DND-41 (cell line): ENCODE measurements at places on chromosomes 5 and 9.
A peak's percentile ranks its signal among the peaks of the same experiment; 100 is the strongest.

DNA sequence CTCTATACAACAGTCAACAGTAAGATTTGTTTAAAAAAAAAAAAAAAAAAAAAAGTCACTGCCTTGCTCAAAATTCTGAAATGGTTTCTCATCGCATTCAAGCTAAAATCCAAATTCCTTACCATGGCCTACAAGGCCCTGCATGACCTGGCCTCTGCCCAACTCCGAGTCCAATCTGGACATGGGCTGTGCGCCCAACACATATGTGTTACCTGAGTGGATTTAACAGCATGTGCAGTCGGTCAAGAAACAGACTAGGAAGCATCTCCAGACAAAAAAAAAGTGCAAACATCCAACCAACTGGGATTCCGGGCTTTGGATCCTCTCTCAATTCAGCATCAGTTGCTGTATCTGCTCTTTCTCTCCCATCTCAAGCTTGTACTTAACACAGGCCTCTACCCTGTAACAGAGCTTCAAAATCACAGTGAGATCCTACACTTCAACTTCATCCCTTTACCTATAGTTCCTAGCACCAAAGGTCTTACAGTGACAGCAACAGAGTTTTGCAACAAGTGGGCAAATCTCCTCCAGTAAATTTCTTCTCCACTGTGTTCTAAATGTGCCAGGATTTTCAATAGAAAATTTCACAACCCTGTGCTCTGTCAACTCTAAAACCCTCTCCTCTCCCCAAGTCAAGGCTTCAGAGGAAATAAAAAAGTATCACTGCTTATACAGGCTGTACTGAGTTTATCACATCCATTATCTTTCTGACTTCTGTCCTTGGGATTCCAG, 19.6 kb downstream of the ZNF608 start:
- DNase-seq, result no peak

GRCh38 chr5:170143710-170144109, 38.0 kb downstream of the FOXI1 start:
- no peak for DNase-seq

DNA sequence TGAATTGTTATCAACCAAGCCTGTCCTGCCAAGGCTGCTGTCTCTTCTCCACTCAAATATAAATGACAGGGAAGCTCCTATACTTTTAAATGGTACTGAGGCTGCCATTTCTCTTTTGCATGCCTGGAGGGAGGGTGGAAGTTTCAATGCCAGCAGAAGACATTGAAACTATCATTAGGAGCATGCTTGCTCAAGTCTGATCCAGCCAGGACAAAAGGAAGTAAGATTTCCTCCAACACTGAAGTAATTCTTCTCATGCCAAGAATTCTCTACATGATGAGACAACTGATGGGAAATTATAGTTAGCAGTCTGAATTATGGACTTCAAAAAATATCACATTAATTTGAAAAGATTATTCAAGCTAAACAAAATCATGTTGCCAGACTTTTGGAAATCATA, 5.4 kb downstream of the SPINK6 start:
- DNase-seq, result no peak

DNA sequence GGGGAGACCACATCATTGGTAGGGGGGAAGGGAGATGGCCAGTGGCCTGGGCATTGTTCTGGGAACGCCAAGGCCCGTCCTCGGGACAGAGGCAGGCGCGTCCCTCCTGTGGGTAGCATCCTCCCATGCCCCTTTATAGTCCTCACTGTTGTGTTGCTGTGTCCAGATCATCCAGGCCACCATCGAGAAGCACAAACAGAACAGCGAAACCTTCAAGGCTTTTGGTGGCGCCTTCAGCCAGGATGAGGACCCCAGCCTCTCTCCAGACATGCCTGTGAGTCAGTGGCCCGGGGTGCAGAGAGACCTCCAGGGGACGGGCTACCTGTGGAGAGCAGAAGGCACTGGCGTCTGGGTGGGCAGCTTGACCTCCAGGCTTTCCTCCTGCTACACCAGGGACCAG, 38.4 kb upstream of the SUSD3 start:
- no peak for DNase-seq

DNA sequence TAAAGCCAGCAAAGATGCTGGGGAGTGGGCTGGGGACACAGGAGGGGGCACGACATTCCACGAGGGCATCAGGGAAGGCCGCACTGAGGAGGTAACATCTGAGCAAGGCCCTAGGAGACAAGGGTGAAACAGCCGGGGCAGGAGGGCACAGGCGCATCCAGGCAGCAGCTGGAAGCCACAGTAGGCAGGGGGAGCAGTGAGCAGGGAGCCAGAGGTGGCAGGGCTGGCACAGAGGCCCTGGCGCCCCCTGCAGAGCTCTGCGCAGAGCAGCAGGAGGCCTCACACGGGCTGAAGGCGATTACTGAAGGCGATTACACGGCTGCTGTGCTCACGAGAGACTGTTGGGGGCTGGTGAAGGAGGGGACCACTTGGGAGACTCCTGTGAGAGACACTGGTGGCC, 15.4 kb downstream of the LMAN2 start:
- DNase-seq, result peak; percentile 53

- no peak for DNase-seq
Measured at GRCh38 chr5:157913575-157913974, 54.6 kb upstream of the CLINT1 start.

DNA sequence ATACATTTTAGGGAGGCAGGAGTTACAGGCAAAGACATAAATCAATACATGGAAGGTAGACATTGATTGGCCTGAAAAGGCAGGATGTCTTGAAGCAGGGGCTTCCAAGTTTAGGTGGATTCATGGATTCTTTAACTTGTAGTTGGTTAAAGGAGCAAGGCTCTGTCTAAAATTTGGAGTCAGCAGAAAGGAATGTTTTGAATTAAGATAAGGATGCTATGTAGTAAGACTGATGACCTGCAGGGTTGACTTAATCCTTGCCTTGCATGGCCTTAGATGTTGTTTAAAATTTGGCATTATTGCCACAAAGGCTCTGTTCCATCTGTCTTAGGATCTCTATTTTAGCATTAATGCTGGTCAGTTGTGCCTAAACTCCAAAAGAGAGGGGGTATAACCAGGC, 171.3 kb downstream of the C5orf15 start:
- no peak for DNase-seq

- no peak for DNase-seq
Measured at GRCh38 chr9:79769476-79770275, 197.9 kb downstream of the TLE4 start.

DNA sequence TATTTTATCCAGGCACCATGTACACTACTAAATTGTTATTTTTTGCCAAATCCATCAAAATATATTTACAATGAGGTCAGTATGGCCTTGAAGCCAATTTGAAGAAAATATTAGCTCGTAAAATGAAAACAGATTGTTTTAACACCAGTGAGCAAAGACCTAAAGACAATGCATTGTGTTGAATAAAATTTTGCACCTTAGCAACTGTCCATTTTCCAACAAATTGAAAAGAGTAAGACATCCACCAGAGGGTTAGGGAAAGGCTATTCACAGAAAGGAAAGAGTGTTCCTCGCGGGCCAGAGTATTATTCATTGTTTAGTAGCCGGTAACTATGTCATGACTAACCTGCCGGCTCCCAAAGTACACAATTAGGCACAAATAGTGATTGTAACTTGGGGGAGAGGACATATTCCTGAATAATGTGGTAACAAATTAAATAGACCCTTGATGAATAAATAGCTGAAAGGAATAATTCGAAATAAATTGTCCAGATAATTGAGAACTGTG, 213.3 kb downstream of the DNAH5 start:
- no peak for DNase-seq

DNA sequence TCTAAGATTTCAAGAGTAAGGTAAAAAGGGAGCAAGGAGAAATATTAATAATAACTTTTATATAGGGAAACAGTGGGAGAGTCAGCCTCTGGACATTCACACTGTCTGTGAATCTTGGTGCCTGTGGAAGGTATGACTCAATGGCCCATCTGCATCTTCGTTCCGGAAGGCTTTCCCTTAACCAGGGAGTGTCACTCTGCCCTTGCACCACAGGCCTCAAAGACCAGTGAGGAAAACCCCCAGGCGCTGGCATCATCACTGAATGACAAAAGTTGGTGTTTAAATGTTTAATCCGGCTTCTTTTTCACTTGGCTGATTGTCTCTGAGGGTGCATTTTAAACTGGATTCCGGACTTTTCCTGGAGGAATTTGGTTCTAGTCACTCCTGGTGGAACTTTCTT, 522.4 kb upstream of the TLE4 start:
- DNase-seq, result no peak

GRCh38 chr5:107598958-107599357, 71.8 kb downstream of the EFNA5 start:
- DNase-seq, result no peak

DNA sequence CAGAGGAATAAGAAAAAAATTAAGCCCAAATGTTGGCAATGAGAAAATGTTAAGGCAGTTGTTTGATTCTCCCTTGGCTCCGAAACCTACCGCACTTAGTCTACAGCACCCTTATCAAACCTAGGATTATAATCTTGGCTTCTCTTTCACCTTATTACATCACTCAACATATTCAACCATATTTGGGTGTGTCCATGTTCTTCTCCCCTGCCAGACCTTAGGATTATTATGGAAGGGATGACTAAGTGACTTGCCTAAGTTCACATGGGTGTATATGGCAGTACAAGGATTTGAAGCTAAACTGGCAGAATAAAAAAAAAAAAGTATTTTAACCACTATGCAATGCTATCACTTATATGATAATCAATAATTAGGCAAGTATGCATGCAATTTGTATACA, 76.4 kb downstream of the PLK2 start:
- no peak for DNase-seq

DNA sequence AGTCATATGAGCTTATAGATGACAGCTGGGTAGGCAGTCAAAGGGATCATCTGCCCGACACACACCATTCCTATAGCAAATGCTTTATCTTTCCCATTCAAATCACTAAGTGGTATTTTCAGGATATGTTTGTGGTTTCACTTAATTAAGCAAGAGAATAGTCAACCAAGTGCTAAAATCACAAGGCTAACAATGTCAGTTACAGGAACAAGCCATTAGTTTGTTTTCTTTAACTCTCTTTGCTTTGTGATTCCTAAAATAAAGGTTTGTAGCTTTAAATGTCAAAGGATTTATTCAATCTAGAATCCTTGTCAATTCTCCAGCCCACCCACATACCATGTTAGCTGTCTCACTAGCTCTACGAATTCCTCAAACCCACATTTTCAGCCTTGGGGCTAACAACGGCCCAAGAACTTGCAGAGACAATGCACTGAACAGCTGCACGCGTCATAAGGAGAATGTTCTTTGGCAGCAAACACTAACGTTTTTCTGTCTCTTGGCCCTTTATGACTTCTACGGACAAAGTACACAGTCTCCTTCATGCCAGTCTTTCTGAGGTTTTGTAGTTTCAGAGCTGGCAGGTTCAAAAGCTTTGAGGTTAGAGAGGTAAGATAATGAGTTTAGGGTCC, 56.6 kb downstream of the ELAVL2 start:
- no peak for DNase-seq

DNA sequence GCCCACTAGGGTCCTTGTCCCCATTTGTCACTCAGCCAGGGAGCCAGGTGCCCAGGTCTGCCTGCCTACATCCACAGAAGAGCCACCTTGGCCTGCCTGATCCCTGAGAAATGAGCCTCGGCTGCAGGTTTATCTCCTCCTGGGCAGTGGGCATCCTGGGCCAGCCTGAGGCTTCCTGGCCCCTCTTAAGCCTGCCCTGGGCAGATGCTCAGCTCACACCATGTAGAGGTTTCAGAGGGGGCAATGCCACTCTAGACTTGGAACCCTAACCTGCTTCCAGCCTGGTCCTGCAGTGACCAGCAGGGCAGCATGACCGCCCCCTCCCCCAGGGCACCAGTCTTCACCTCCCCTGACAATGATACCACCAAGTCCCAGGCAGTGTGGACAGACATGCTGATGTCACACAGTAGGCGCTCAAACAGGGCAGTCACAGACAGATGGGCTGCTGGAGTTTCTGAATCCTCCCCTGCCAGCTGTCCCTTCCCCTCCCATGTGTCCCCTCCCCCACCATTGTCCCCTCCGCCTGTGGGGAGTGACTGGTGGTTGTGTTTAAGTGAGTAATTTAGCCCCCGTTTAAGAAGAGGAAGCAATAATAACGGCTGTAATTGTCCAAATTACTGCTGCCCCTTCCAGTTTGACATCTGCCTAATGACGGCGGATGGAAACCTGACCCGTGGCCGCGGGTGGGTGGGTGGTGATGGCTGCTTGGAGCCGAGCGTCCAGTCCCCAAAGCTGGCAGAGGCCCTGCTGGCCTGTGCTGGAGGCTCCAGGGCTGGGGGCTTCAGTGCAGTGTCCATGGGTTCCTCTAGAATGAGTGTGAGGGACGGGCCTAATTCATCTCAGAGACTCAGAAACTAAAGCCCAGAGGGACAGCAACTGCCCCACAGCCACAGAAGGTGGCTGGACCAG, 147.7 kb downstream of the BARX1 start:
- no peak for DNase-seq

DNA sequence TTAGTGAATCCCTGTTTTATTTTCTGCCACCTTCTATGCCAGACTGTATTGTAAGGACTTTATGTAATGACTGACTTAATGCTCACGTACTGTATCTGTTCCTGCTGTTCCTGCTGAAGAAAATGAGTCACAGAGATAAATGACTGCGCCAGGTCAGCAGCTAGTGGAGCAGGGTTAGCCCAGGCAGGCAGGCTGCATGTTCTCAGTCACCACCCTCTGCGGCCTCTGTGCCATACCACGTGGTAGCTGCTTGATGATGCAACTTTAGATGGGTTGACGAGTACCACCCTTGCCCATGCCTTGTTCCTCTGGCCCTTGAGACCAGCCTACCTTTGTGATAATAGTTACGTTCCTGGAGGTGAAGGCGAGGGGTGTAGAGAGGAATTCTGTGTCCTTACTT, 161.9 kb downstream of the TRIO start:
- DNase-seq, result no peak

DNA sequence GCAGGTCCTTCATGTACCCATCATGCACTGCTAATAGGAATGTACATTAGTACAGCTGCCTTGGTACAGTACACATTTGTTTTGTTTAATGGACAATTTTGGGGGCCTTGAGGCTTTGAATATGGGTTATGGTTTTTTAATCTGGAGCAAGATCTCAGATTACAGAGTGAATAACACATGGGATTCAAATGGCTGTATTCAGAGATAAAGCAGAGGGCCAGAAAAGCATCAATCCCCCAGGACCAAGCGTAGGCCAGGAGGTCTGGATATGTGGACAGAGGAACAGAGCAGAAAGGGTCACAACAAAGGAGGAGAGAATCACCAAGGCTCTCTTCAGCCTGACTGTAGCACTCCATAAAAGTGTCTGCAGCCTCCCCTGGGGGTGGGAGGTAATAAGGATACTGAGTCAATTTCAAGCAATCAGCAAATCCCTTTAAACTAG, 47.7 kb upstream of the STK32A start:
- DNase-seq, result no peak

- no peak for DNase-seq
Measured at GRCh38 chr5:149265597-149265996, 6.1 kb upstream of the AFAP1L1 start.

- no peak for DNase-seq
Measured at GRCh38 chr9:37107701-37108100, 12.7 kb upstream of the ZCCHC7 start.

- no peak for DNase-seq
Measured at GRCh38 chr5:42875785-42876374, 64.2 kb upstream of the SELENOP start.

GRCh38 chr5:177362610-177363507, 5.1 kb downstream of the RGS14 start:
- DNase-seq, result peak; percentile 28
